ENCODE measurements at places on chromosomes 1 and 21. TPM values are rescaled to one million over a fixed set of nuclear protein-coding genes. Genes with fewer than 3 reads are reported as not detected.

DNA sequence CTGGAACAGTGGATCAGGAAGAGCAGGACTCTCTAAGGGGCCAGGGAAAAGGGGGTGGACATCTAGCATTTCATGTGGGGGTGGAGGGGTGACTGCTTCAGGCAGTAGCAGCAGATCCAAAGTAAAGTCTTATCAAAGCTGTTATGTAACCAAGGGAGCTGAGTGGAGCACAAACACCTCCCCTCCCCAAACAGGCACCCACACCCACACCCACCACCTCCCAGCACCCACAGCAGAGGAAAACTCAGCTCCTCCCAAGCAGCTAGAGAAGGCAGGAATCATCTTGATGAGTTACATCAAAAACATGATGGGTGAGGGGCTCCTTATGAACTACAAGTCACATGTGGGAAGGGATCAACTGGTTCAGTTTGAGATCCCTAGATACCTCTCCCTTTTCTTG is 6.0 kb downstream of the DLGAP3 start:
- no peak for DNase-seq

DNA sequence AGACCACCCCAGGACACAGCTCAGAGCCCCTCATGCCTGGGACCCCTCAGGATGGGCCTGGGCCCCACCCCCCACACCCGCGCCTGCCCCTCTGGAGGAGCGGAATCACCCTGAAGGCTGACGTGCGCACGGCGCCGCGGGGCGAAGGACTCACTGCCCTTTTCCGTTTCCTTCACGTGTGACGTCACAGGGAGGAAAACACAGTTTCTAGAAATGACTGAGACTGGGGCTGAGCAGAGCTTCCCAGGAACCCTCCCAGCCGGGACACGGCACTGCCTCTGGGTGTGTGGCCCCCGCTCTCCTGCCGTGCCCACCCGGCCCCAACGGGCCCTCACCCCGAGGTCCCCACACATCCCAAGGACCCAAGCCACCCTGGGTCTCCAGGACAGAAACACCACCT is 5.4 kb upstream of the TNFRSF4 start:
- DNase-seq: no peak

ACTN2 gene
- total RNA-seq: 0.36 TPM

S100A5 gene
- total RNA-seq: not detected

- DNase-seq: no peak
These were observed 140.2 kb downstream of the TRABD2B start for GRCh38 chr1:47856996-47857395.

DNA sequence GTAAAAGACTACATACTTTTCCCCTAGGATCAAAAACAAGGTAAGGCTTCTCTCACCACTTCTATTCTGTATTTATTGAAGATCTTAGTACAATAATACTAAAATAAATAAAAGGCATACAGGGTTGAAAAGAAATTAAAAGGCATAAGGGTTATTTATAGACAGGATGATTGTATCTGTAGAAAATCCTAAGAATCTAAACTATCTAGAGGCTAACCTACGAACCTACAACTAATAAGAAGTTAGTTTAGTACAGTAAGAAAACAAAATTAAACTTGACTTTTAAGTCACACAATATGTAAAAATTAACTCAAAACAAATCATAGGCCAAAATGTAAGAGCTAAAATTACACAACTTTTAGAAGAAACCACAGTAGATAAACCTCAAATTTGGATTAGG is 50.4 kb upstream of the ADAM30 start:
- no peak for DNase-seq

DNA sequence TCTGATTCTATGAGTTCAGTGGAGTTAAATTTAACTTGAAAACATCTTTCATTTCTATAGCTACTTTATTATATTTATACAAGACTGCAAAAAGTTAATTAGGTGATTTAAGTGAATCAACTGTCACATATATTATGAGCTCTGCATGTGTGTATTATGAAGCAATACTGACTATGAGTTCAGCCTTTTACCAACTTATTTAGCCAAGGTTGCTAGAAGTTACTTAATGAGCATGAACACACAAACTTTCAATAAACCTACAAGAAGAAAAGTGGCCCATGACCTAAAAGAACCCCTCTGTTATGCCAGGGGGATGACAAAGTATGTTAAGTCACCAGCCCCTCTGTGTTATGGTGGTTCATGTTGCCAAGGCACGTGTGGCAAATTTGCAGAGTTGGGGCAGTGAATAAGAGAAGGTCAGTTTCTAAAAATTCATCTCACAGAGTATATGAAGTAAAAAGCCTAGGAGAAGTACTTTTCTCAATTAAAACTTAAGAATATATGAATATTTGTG is 86.7 kb upstream of the LYPLAL1 start:
- DNase-seq: no peak

- DNase-seq: no peak
These were observed 3.5 kb downstream of the PPM1J start for GRCh38 chr1:112711670-112712069.

DNA sequence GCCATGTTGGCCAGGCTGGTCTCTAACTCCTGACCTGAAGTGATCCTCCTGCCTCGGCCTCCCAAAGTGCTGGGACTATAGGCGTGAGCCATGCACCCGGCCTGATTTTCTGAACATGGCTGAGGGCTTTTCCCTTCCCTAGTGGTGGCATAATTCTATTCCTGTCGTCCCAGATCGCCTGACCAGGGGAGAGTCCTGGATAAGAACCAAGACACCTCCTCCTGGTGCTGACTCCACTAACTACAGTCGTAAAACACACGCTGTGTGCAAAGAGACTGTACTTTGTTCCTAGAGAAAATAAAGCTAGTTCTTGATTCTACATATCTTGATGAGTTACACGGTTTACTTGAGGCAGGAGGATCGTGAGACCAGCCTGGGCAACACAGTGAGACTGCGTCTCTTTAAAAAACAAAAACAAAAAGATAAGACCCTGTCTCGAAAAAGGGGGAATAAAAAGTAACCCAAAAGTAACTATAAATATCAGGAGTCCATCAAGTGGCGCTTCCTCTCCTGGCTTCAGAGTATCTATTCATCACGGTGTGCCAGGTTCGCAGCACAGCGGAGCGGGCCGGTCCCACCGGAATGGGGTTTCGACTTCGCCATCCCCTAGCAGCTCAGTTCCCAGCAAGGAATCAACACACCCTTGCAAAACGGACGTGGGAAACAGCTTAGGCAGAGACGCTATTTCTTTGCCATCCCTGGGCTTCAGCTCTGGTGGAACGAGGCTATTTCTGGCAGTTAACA is 973 bp downstream of the SDF4 start:
- no peak for DNase-seq

PLA2G2F gene
- total RNA-seq: not detected

- no peak for DNase-seq
These were observed 479.4 kb downstream of the KCNT2 start for GRCh38 chr1:196128835-196129234.

GRCh38 chr21:45485686-45486442 is 56.4 kb downstream of the SLC19A1 start:
- DNase-seq: no peak

DNA sequence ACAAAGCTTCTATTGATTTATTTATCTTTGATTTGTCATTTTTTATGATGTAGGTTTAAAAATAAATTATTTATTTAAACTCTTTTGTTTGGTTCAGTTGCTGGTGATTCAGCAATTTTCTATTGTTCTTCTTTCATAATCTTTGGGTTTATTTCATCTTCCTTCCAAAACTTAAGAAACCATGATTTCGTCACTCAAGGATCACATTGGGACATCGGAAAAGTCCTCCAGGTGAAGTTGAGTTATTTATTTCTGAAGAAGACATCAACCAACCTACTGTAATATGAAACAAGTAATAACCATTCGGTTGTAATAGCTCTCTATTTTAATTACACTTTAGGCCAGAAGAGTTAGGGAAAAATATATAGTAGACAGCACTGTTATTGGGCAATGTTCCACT is 23.0 kb upstream of the WLS start:
- DNase-seq: no peak

DNA sequence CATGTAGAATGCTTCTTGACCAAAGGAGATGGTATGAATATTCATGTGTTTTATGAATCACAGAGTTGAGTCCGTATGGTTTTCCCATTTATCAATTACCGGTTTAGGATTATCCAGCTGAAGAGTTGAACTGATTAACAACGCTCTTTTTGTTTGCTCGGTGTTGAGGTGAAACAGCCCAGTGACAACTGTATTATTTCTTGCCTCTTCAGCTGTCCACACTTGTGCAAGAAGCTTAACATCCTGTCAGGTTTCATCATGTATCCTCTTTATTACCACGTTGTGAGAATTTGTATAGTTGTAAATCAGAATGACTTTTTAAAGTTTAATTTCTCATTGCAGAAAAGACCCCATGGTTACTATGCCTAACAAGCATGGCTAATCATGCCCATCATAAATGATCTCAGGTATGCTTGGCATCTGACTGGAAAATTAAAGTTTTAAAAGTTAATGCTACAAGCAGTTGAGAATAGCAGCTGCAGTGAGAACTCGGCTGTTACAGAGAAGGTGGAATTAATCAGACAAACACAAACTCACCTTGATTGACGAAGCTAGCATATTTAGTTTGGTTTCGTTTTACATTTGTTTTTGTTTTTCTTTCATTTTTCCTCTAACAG is 563.2 kb upstream of the ADGRL2 start:
- no peak for DNase-seq

GRCh38 chr1:25867210-25867991 is 8.1 kb downstream of the PAQR7 start:
- peak; percentile 25 for DNase-seq

DNA sequence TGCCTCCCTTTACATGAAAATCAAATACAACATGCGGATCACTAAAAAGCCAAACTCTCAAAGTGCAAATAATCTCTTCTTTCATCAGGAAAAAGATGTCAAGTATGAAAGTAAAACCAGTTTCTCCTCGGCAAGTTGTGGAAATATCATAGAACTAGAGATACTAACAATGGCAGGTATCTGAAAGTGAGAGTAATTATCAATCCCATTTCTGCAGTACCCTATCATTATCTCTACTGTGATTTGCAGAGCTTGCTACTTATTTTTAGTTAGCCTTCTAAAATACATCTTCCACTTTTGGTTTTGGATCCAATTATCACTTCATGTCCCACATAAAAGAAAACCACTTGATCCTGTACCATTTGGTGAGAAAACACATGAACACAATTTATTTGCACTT is 3.0 kb downstream of the TP53BP2 start:
- no peak for DNase-seq

DNA sequence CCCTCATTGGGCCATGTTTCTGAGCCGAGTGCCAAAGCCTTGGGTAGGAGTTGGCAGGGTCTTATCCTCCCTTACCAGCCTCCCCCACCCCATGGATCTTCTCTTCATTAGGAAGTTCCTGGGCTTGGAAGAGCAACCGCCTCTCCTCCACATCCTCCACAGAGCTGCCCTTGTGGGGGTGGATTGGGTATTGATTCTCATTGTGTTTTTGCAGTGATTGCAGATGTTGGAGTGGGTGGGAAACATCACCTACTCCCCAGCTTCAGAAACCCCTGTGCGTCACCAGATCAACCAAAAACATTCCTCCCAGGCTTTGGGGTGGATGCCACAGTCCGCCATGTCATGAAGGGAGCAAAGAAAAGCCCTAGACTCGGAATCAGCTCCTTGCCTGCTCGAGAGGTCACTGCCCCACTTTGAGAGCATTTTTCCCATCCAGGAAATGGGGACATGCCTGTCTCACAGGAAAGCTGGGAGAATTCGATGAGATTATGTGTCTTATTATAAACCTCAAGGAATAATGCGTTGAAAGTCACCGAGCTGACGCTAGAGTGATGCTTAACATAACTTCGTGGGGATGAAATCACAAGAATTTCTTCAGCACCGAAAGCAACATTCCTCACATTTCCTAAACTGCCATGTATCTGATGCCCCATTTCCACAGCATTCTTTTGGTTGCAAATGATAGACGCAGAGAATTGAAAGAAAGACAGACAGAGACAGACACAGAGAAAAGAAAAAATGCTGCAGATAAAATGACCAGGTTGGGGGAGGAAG is 44.7 kb upstream of the ZBTB40 start:
- no peak for DNase-seq

DNA sequence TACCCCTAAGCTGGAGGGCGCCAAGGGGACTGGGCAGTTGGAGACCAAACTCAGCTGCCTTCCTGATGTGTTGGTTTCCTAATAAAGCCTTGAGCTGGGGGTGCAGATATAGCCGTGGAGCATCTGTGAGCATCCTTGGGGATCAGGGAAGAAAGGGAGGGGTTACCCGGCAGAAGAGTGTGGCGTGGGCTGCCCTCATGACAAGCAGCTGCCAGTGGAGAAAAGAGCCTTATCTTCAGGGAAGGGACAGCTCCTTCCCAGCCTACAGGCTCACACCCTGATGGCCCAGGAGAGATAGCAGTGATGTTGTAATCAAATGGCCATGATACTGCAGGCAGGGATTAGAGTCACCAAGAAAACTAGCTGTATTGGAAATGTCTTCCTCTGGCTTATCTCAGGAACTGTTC is 10.8 kb upstream of the NFASC start:
- DNase-seq: peak; percentile 41

GRCh38 chr1:53410100-53410541 is 49.1 kb upstream of the DMRTB1 start:
- DNase-seq: peak; percentile 39

- DNase-seq: no peak
These were observed 36.7 kb downstream of the FH start for GRCh38 chr1:241482761-241483250.

NUAK2 gene
- total RNA-seq: 0.28 TPM

COL11A1 gene
- total RNA-seq: 0.99 TPM

PODN gene
- total RNA-seq: 200 TPM

DNA sequence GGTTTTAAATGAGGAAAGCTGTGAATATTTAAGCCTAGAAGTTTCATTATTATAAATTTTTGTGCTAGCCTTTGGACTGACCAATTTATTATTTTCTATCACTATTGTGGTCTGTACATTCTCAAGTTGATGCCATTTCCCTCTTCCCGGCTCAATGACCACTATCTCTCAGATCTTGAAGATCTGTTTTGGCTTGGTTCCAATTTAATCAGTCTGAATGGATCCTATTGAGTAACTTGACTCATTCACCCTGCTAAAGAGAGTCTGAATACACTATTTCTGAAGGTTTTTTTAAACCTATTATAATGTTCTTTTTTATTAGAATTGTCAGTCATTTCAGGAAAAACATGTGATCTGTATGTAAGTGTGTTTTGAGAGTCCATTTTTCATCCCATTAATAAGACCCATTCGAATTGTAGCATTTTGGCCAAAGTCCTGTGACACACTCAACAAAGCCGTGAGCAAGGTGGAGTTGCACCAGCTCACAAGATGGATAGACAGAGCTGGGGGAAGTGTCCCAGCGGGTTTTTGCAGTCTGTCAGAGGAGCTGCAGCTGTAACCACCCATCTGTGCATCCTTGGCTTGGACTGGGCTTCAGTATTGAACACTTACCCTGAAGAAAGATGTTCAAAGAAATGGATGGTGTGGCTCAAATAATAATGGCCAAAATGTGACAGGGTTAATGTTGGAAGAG is 145.6 kb downstream of the NFIA start:
- DNase-seq: no peak

LCE2B gene
- total RNA-seq: not detected

DNA sequence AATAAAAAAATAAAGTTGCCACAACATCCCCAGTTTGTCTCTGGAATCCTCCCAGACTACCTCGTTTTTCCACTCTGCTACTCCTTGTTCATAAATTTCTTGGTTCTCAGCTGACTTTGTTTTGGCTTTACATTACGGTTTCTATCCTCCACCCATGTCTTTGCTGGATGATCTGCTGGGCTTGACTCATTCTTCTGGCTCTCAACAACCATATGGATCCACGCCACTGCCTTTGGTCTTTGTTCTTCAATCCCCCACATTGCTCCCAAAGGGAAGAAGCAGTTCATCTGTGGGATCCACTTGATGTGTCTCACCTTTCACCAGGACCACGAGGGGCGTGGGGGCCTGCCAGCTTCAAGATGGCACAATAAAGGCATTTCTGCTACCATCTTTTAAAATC is 67.1 kb upstream of the NBL1 start:
- no peak for DNase-seq
